ENCODE measurements at places on chromosomes 6 and 20.

- DNase-seq = no peak
These were observed 616.1 kb downstream of the MAFB start for GRCh38 chr20:40072907-40073306.

DNA sequence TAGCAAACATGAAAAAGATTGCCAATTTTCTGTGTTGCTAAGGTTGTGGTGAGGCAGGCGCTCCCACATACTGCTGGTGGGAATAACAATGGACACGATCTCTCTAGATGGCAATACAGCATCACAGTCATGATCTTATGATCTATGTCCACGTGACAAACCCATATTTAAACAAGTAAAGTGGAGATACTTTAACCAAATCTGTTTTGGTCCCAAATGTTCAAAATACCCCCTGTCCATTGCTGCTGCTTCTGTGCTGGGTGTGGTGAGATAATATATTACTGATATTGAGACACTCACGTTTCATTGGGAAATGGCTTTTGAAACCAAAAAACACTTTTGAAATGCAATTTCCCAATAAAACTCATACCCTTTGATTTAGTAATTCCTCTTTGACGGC, 23.0 kb downstream of the SIRPD start:
- DNase-seq = no peak

- DNase-seq = no peak
These were observed 162.0 kb upstream of the MLN start for GRCh38 chr6:33965766-33966165.

DNA sequence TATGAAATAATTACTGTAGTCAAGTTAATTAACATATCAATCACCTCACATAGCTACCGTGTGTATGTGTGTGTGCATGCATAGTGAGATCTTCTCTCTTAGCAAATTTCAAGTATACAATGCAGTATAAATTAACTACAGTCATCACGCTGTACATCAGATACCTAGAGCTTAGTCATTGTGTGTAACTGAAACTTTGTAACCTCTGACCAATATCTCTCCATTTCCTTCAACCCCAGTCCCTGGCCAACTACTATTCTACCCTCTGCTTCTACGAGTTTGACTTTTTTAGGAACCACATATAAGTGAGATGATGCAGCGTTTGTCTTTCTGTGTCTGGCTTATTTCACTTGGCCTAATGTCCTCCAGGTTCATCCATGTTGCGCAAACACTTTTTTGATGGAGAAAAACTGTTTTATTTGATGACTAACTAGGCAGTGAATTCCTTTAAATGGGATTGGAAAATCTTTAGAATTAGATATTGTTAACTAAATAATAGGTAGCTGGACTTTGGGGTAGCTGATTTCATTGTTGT, 459.5 kb downstream of the DHX35 start:
- DNase-seq = no peak

GRCh38 chr6:88174906-88175305, 8.8 kb upstream of the CNR1 start:
- no peak for DNase-seq

All from H9 (cell line).